ENCODE measurements at places on chromosomes 6 and 20.

DNA sequence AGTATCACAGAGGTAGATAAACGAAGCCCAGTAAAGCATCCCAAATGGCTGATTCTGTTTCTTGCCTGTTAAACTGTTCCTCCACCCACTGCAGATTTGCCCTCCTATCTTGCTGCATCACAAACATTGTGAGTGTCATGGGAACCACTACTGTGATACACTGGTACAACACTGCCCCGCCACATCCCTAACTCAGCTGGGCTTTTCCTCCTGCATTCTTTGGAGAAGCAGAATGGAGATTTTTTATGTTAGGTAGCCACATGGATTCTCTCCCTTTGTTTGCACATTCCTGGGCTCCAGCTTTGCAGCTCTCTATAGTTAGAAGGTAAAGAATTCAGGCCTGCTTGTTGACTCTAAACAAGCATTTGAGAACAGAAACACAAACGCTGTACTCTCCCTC, 234.1 kb downstream of the TMEM242 start:
- no peak for DNase-seq

DNA sequence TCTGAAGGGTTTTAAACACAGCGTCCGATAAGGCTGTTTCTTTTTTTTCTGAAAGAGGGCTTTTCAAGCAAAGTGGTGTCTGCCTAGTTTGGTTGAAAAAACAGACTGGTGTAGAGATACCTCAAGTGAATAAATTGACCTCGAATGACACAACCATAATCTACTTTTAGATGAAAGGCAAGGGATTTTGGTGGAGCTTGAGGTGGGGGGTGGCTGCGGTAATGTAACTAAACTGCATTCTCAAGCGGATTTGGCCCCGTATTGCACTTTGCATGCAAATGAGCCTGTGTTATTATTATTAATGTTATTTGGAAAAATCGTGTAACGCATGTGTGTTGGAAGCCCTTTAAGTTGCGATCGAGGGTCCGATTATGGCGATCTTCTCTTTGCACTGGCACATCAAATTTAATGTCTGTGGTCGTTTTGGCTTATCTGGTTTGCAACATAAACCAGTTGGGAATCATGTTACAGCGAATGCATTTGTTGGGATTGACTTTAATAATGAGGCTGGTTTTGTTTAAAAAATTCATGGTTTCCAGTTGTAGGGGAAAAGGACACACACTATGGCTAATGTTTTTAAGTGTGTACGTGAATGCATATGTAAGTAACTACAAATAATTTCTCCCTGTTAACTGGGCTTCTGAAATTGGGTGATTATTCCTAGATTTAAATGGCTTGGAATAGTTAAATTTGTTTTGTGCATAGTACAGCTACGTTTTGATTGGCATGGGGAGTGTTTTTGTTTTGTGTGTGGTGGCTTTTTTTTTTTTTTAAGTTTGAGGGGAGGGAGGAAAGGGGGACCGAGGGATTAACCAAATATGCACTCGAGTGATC, 1.0 kb downstream of the JARID2 start:
- peak; percentile 33 for DNase-seq

DNA sequence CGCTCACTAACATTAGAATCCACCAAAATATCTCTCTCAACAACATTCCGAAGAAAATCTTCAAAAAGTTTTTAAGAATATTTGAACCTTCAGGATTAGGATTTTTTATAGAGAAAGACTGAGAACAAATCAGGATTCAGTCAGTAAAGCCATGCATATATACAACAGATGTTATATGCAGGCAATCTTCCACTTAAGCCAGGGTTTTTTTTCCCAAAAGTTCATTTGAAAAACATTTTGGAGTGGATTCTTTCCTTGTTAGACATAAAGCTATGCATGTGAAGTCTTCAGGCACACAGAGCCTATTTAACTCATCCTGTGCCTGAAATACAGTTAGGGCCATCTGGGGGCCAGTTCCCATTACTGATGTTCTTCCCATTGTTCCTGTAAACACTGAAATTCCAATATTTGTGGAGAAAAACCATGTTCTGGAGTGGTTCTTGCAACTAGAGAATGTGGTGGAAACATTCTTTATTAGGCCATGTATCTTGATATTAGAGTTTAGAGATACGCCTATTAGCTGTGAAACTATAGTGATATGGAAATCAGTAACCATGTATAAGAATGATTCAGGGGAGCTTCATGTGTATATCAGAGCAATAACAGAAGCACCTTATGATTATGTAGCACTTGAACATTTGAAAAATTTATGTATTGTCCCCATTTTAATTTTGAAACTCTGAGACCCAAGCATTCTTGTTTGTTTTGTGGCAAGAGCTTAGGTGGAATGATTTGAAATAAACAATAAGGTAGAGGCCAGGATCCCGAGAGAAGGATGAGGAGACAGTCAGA, 61.7 kb downstream of the PLEKHG1 start:
- DNase-seq = no peak

DNA sequence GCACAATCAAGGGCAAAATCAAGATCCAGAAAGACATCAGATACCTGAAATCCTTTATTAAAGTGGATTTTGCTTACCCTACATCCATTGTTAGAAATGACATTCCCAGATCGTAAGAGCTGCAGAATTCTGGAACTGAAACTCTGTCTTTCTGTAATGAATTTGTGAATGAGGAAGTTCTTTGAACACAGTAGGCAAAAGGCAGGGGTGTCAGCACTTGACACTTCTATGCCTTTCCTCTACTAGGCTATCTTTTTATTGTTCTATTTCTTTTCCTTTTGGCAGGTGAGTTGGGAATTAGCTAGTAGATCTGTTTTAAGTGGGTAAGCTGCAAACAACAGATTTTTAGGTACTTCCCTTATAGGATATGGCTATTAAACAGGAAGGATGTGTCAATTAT, 126.3 kb downstream of the CARMIL1 start:
- no peak for DNase-seq

DNA sequence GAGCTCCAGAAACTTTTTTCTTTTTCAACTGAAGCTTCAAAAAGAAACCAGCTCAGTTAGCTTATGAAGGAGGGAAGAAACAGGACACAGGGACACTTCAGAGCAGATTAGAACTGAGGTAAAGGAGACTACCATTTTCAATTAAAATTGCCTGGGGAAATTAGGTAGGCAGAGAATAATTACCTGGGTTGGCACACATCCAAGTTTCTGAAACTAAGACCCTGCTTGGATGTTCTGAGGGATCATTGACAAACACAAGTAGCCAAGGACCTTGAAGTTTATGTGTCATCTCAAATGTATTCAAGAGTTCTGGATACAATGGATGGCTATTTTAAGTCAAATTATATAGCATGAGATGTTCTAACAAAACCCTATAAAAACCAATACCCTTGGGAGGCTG, 137.6 kb downstream of the PLCB4 start:
- DNase-seq = no peak

DNA sequence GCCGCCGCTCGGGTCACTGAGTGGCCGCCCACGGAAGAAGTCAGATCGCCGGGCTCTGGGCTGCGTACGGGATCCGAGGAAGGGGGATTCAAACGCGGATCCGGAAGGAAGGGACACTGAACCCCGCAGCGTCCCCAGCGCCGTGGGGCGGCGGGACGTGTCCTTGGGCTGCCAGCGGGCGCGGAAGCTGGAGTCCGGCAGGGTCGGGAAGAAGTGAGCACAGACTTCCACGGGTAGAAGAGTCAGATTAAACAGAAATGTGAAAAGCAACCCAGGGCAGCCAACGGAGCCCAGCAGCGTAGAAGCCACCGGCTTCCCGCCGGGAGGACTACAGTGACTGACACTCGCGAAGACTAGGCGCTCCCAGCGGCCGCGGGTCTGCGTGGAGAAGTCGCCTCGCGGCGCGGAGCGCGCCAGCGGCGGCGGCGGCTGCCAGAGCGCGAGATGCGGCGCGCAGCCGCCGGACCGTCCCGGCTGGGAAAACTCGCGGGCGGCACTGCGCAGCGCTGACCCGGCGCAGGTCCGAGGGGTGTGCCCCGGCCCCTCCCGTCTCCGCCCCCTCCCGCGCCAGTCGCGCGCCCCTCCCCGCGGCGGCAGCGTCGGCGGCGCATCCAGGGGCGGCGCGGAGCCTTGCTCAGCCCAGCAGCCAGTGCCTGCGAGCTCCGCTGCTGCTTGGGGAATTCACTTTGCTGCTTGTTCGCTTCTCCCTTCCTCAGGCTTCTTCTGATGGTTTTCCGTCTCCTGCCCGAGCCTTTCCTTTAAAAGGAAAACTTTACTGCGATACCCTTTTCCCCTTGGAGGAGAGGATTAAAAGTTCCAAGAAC, at the start of gene SAMD5:
TSS of gene SAMD5 (plus strand) at position 649 of the 824 bp plus-strand sequence. CDS start 239 bp downstream, outside the sequence.
- DNase-seq = no peak

DNA sequence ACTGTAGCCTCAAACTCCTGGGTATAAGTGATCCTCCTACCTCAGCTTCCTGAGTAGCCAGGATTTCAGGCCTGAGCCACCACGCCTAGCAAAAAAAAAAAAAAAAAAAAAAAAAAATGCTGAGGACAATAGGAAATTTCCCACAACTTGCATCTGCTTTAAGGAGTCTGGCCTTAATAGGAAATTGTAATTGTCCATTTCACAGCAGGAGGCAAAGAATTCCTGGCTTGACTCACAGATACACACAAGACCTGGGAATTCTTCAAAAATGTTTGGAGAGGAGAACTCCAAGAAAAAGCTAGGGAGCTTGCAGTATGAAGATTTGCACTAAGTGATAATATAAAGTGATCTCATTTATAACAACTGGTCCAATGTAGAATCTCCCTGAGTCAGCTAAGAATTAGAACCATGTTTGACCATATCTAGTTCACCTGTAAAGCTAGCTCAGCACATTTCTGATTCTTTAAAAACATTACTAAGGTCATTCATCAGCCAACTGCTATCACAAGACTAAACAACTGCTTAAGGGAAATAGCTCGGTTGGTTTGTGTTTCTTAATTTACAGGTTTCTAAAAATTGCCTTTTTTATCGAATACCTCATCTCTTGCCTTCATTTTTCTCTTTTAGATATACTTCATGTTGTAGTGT, 80.2 kb upstream of the SLC2A12 start:
- DNase-seq = no peak

- DNase-seq = no peak
These were observed 133.0 kb upstream of the TRAF3IP2 start for GRCh38 chr6:111738631-111739030.
